H9 (cell line): ENCODE measurements at places on chromosomes 7 and 10.
A peak's percentile ranks its signal among the peaks of the same experiment; 100 is the strongest.

DNA sequence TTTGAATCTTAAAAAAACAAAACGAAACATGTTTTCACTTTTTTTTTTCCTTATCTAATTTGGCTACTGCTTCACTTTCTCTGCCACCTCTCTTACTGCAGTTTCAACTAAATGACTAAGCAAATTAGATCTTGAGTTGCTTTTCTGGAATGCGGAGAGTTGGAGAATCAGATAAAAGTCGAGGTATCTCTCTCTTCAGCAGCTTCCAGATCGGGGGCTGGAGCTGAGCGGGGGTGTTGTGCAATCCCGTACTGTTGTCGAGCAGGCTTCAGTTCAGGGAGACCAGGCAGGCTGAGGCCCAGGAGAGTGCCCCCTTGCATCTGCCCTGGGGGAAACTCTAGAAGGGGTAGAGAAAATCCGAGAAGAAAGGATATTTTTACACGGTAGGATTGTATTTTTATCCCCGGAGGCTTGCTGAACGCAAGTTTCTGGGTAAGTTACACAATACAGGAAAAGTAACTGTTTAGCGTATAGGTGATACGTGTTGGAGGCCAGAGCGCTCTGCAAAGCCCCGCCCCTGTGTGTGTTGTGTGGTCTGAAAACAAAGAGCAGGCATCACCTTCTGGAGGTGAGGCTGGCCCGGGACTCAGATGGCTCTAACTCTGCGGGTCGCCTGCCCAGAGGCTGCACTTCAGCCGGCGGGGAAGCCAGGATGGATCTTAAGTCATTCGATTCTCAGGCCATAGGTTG, 116.6 kb downstream of the KLF6 start:
- DNase-seq, result peak; percentile 90
- no peaks in the 10 kb centered on the region for H3K36me3 ChIP-seq
- no peaks in the 10 kb centered on the region for H3K4me1 ChIP-seq

GRCh38 chr7:246451-246850, 43.5 kb upstream of the FOXL3 start:
- no peaks in the 10 kb centered on the region for H3K27me3 ChIP-seq
- no peak for DNase-seq
- H3K36me3 ChIP-seq, result peaks cover 49% of the 10 kb centered on the region

DNA sequence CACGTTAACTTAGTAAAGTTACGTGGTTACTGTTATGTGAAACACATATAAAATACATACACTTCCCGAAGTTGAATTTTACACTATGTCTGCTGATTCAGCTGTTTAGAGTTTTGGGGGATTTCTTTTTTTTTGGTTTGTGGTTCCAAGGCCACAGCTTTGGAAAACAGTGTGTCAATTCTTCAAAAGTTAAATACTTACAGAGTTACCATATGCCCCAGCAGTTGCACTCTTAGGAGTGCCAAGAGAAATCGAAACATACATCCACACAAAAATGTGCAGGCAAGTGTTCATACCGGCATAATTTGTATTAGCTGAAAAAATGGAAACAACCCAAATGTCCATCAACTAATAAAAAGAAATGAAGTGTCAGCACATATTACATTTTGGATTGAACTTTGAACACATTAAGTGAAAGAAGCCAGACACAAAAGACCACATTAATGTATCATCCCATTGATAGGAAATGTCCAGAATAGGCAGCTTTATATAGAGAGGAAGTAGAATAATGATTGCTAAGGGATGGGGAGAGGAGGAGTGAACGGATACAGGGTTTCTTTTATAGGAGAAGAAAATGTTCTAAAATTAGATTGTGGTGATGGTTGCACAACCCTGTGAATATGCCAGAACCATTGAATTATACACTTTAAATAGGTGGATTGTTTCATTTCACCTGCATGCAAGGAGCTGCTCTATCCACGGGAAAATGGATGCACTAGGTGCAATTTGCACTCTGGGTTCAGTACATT, 17.6 kb downstream of the APBB1IP start:
- no peak for DNase-seq
- no peaks in the 10 kb centered on the region for H3K4me1 ChIP-seq
- no peaks in the 10 kb centered on the region for H3K27me3 ChIP-seq
- no peak overlapping the region for H3K27ac ChIP-seq
- no peaks in the 10 kb centered on the region for H3K36me3 ChIP-seq

GRCh38 chr10:17871036-17871435, 61.9 kb downstream of the MRC1 start:
- H3K27me3 ChIP-seq, result no peaks in the 10 kb centered on the region
- no peaks in the 10 kb centered on the region for H3K4me1 ChIP-seq
- H3K27ac ChIP-seq, result no peak overlapping the region
- H3K36me3 ChIP-seq, result no peaks in the 10 kb centered on the region
- H3K4me3 ChIP-seq, result no peak overlapping the region
- no peak for DNase-seq

- H3K27ac ChIP-seq, result no peak overlapping the region
- H3K27me3 ChIP-seq, result no peaks in the 10 kb centered on the region
- no peaks in the 10 kb centered on the region for H3K4me1 ChIP-seq
- no peak for DNase-seq
- H3K4me3 ChIP-seq, result no peak overlapping the region
- peaks cover 10% of the 10 kb centered on the region; the same call in 1 of the 2 replicates for H3K36me3 ChIP-seq
Measured at GRCh38 chr7:42671627-42672026, 240.2 kb downstream of the C7orf25 start.
